ENCODE measurements at places on chromosomes 5 and 9. TPM values are rescaled to one million over a fixed set of nuclear protein-coding genes. Genes with fewer than 3 reads are reported as not detected.

DNA sequence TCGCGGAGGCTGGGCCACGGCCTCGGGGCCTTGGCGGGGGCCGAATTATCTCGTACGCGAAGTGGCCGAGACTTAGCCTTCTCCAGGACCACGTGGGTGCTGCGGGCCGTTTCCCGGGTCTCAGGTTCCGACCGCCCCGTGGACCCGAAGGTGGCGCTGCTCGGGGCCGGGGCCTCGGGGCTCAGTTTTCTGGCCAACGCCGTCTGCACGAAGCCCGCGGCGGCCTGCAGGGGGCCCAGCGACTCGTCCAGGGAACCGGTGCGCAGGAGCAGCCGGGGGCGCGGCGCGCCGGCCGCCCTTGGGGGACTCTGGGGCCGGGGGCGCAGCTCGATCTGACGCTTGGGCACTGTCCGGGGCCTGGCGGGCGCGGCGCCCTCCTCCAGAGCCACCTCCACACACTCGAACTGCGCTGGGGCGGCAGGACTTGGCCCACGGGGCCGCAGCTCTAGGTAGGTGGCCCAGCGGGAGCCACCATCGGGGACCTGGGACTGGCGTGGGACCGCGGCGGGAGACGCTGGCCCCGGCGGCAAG is 716 bp downstream of the PROB1 start:
- no peak overlapping the region for H3K4me3 ChIP-seq
- no peak overlapping the region for H3K27ac ChIP-seq
- no peak for DNase-seq
- peaks cover 16% of the 10 kb centered on the region for H3K4me1 ChIP-seq
- peaks cover 9% of the 10 kb centered on the region for H3K36me3 ChIP-seq

- no peak overlapping the region for H3K27ac ChIP-seq
- H3K27me3 ChIP-seq: no peaks in the 10 kb centered on the region
- H3K36me3 ChIP-seq: no peaks in the 10 kb centered on the region
- DNase-seq: no peak
- no peaks in the 10 kb centered on the region for H3K4me1 ChIP-seq
These were observed 42.1 kb upstream of the SUB1 start for GRCh38 chr5:32543291-32543690.

DNA sequence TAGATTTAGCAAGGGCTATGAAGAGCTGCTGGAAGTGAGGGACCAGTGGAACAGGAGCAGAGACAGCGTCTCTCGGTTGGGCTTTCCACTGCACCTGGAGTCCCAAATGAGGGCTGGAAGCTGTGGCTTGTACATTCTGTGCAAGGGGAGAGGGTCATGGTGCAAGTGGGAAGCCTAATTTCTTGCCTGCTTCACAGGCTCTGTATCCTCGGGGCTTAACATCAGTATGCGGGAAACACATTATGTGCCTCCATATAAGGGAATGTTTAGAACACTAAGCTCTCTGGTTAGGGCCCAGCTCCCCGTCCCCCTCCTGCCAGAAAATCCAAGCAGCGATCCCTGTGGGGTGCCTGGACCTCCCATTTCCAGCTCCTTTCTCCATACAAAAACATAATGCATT is 89.0 kb upstream of the NIPAL4 start:
- no peak overlapping the region for H3K27ac ChIP-seq
- peaks cover under 1% of the 10 kb centered on the region for H3K36me3 ChIP-seq
- H3K4me1 ChIP-seq: no peaks in the 10 kb centered on the region
- H3K27me3 ChIP-seq: no peaks in the 10 kb centered on the region
- H3K4me3 ChIP-seq: no peak overlapping the region
- no peak for DNase-seq

- H3K27me3 ChIP-seq: no peaks in the 10 kb centered on the region
- no peak overlapping the region for H3K4me3 ChIP-seq
- DNase-seq: peak; percentile 22
- no peaks in the 10 kb centered on the region for H3K4me1 ChIP-seq
These were observed 1356.4 kb downstream of the EFNA5 start for GRCh38 chr5:106314221-106314824.

GRCh38 chr9:91221332-91221731 is 140.4 kb downstream of the AUH start:
- H3K27me3 ChIP-seq: no peaks in the 10 kb centered on the region
- H3K27ac ChIP-seq: no peak overlapping the region
- H3K4me1 ChIP-seq: no peaks in the 10 kb centered on the region
- DNase-seq: no peak

DNA sequence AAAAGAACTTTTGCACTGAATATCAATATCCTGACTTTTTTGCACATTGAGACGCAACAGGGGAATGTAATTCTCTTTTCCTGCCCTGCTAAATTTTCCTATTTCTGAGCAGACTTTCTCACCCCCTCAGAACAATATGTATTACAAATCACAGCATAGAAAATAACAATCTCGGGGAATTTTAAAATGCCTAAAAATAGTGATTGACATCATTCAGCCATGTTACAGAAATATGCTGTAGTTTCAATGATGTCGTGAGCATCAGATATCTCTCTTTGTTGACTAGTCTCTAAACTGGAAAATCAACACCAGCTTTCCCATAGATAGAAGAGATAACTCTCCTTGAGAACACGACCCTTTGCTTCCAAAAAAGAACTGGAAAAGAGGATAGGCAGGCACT is 166.7 kb downstream of the ZDHHC21 start:
- H3K27ac ChIP-seq: no peak overlapping the region
- H3K36me3 ChIP-seq: no peaks in the 10 kb centered on the region
- no peaks in the 10 kb centered on the region for H3K4me1 ChIP-seq
- H3K4me3 ChIP-seq: no peak overlapping the region
- peaks cover 77% of the 10 kb centered on the region for H3K27me3 ChIP-seq

DNA sequence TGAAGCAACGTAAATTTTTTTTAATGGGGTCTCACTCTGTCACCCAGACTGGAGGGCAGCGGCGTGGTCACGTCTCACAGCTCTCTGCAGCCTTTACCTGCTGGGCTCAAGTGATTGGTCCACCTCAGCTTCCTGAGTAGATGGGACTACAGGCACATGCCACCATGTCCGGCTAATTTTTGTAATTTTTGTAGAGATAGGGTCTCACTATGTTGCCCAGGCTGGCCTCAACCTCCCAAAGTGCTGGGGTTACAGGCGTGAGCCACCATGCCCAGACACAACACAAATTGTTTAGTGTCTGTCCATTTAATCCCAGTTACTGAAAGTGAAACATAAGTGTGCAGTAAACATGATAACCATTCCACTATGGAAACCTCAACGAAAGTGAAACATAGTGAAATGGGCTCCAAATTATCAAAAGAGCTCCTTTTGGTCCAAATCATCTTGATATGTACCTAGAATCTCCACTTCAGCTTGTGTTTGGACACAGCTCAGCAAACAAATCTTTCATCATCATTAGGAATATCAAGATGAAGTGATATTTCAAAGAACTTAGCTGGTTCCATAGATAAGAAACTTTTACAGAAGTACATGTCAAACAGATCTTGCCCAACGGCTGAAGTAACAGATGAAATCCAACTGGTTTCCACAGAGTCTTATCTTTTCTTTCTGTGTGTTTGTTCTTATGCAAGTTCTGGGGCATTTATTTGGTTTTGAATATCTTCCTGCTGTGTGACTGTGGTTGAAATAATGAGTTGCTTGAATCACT is 41.2 kb upstream of the PLPP1 start:
- no peak for DNase-seq
- H3K27me3 ChIP-seq: no peaks in the 10 kb centered on the region
- no peak overlapping the region for H3K27ac ChIP-seq
- H3K36me3 ChIP-seq: no peaks in the 10 kb centered on the region
- H3K4me3 ChIP-seq: no peak overlapping the region

DNA sequence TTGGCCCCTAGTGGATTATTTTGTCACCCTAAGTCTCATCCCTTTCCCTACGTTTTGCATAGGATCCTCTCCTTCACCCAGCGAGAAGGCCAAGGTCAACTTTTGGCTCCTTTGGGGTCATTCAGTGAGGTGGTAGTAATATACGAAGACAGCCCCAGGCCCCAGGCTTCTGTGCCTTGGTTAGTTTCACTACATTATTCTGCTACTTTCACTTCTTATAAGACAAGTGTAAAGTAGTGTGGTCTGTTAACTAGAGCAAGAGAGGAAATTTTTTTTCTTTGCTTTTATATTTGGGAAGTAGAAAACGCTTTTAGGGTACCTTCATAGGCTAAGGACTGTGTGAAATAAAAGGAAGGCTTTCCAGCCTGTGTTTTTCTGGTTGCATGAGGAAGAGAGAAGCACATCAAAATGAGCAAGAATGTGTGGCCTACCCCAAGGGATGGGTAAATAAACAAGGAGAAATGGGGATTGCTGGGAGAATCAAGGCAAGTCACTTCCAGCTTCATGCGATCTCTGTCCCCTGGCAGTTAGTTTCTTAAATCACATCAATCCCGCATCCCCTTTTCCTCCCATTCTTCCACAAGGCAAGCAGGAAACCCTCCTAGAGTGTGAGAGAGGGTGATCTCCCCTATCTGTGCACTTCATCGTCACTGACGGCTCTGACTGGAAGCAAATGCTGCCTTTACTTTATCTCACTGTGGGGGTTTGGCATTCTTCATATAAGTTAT is 677.0 kb upstream of the WWC1 start:
- no peak overlapping the region for H3K27ac ChIP-seq
- no peaks in the 10 kb centered on the region for H3K4me1 ChIP-seq
- no peak overlapping the region for H3K4me3 ChIP-seq
- no peak for DNase-seq

DNA sequence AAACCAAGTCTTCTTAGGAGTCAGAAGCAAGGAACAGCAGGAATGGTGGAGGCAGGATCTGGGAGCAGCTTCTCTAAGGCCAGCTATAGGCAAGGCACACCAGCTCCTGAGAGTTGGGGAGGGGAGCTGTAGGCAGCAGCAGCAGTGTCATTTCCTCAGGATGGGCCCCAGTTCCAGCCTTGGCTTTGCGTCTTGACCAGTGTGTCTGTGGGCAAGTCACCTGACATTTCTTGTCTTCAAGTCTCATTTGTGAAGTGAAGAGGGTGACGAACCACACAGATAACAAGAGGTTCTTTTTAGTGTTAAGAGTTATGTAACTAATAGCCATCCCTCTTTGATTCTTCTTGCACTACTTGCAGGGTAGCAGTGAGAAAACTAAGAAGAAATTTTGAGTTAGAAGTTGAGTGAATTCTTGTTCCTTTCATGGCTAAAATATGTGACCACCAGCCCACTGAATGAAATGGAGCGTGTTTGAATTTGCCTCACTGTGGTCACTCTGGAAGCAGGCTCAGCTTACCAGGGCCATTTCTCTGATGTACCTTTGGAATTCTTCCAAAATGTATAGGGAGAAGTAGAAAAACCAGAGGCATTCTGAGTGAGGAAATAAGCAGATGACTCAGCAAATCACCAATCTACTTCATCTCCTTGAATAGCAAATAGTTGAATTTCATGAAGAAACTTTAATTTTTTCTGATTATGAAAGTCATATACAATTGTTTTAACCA is 42.4 kb downstream of the RHOBTB3 start:
- H3K27ac ChIP-seq: no peak overlapping the region
- no peak overlapping the region for H3K4me3 ChIP-seq
- no peaks in the 10 kb centered on the region for H3K36me3 ChIP-seq

GRCh38 chr5:30880514-30880913 is 313.0 kb upstream of the CDH6 start:
- no peak for DNase-seq
- no peaks in the 10 kb centered on the region for H3K36me3 ChIP-seq
- H3K27ac ChIP-seq: no peak overlapping the region
- no peaks in the 10 kb centered on the region for H3K27me3 ChIP-seq

- no peak overlapping the region for H3K4me3 ChIP-seq
- H3K36me3 ChIP-seq: peaks cover 22% of the 10 kb centered on the region
- no peaks in the 10 kb centered on the region for H3K27me3 ChIP-seq
- no peak overlapping the region for H3K27ac ChIP-seq
These were observed 23.2 kb downstream of the LPCAT1 start for GRCh38 chr5:1500411-1501091.

- no peak for DNase-seq
- peaks cover 7% of the 10 kb centered on the region for H3K36me3 ChIP-seq
- H3K27ac ChIP-seq: no peak overlapping the region
- no peak overlapping the region for H3K4me3 ChIP-seq
These were observed 176.2 kb downstream of the NR3C1 start for GRCh38 chr5:143227301-143227700.

GRCh38 chr9:128577206-128577605 is 24.8 kb downstream of the SPTAN1 start:
- H3K4me3 ChIP-seq: no peak overlapping the region
- no peak overlapping the region for H3K27ac ChIP-seq
- H3K4me1 ChIP-seq: peaks cover 18% of the 10 kb centered on the region
- DNase-seq: no peak

GRCh38 chr5:40452874-40453624 is 226.7 kb upstream of the PTGER4 start:
- DNase-seq: no peak
- H3K4me3 ChIP-seq: no peak overlapping the region
- no peaks in the 10 kb centered on the region for H3K27me3 ChIP-seq
- no peaks in the 10 kb centered on the region for H3K4me1 ChIP-seq

DNA sequence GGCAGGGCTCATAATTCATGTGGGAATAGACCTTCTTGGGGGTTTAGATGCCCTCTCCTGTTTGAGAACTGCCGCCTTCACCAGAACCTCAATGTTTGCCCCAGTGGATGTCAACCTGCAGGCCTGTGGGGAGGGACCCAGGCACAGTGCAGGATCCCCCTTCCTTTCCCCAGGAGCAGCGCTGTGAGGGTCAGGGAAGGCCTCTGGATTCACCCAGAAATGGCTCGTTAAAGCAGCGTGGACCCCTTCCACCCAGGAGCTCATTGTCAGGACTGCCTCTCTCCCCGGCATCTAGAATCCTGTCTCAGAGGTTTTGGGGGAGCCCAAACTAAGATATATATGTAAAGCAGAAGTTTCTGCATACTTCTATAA is 188.3 kb downstream of the GADD45G start:
- no peaks in the 10 kb centered on the region for H3K36me3 ChIP-seq
- no peaks in the 10 kb centered on the region for H3K27me3 ChIP-seq
- no peak overlapping the region for H3K27ac ChIP-seq
- H3K4me1 ChIP-seq: peaks cover 6% of the 10 kb centered on the region

GRCh38 chr9:2675834-2676233 is 41.5 kb upstream of the KCNV2 start:
- no peak for DNase-seq
- H3K4me1 ChIP-seq: peaks cover 7% of the 10 kb centered on the region
- no peaks in the 10 kb centered on the region for H3K27me3 ChIP-seq

DNA sequence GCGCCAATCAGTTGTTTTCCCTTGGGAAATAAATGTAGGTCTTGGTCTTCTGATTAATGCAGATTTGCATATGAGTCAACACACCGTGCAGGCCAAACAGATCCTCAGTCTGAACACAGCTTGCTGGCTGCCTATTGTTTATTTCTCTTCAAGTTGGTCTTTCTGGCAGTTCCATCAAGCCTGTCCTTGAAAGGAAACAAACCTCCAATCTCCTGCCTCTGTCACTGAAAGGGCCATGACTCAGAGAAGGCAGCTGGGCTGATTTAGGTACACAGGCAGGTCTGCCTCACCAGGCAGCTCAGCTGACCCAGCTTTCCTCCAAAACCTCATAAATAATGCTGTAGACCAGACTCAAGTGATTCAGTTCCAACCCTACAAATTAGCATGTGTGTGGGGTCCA is 175.9 kb downstream of the MAN2A1 start:
- no peaks in the 10 kb centered on the region for H3K27me3 ChIP-seq
- H3K4me1 ChIP-seq: peaks cover 14% of the 10 kb centered on the region
- peak overlapping the region; percentile 59 for H3K27ac ChIP-seq
- DNase-seq: peak; percentile 85
- no peak overlapping the region for H3K4me3 ChIP-seq

TMEM267 gene
- 19.5 TPM for total RNA-seq

SLC22A4 gene
- 17.5 TPM for total RNA-seq

CDKN2A gene
- total RNA-seq: not detected

CATSPER3 gene
- total RNA-seq: 0.91 TPM

CCL27 gene
- 0.49 TPM for total RNA-seq

NDOR1 gene
- total RNA-seq: 18.0 TPM

TMOD1 gene
- total RNA-seq: 0.26 TPM

SV2C gene
- total RNA-seq: not detected

BRD9 gene
- 48.9 TPM for total RNA-seq

IRX1 gene
- total RNA-seq: 13.8 TPM

FOXD4L4 gene
- total RNA-seq: 1.2 TPM

ZNF474 gene
- 0.56 TPM for total RNA-seq

CBY3 gene
- total RNA-seq: not detected

All from MCF 10A (cell line).